Activated T-helper 17 cell treated with anti-CD3 and anti-CD28 coated beads, Interleukin-2, amount 50 U/mL, for 72 hours (primary cell): ENCODE measurements at places on chromosomes 2 and 18.

DNA sequence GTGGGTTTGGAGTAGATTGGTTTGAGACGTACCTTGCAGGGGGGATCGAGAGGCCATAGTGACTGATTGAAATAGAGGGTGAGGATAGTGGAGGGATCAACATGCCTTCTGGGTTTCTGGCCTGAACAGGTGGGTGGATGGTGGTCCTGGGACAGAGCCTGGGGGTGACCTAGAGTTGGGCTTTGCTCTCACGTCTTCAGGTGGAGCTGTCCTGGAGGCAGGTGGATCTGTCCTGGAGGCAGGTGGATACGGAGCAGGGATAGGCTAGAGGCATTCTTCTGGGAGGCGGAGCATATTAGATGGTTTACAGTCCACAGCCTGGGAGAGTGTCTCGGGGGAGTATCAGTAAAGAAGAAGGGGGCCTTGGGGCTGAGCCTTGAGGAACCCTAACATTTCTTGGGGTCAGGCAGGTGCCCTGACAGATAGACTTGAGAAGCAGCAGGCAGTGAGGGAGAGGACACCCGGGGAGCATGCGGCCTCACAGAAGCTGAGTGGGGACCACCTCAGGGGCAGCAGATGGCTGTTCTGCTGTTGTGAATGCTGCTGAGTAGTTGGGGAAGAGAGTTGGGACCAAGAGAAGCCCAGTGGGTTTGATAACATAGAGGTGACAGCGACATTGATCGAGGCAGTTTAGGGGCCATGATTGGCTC, 1.6 kb downstream of the CAPN10 start:
- no peak for ATAC-seq

GRCh38 chr18:51727780-51728179, 530.3 kb upstream of the MEX3C start:
- ATAC-seq: no peak

GRCh38 chr18:31424383-31424988, 23.1 kb upstream of the DSG3 start:
- no peak for ATAC-seq

- ATAC-seq: no peak
Observed at GRCh38 chr2:201668402-201668910, 25.2 kb upstream of the TMEM237 start.

DNA sequence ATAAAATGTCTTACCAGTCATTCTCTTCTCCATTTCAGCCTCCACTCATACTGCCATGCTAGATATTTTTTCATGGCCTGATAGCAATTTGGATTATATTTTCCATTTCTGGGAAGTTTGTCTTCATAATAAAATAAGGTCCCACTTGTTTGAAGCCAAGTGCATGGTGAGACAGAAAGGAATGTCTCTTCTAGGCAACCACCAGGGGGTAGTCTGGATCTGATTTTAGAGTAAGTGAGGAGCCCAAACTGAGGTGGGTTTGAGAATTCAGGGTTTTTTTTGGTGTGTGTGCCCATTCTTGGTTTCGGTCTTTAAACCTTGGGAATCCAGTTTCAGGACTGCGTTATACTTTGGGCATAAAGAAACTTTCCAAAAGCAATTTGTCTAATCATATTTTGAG, 315.5 kb downstream of the RPRM start:
- no peak for ATAC-seq
